Activated CD4-positive, alpha-beta memory T cell treated with anti-CD3 and anti-CD28 coated beads for 36 hours (primary cell): ENCODE measurements at places on chromosomes 1 and 21. TPM values are rescaled to one million over a fixed set of nuclear protein-coding genes. Genes with fewer than 3 reads are reported as not detected.
A peak's percentile ranks its signal among the peaks of the same experiment; 100 is the strongest.

GRCh38 chr1:224183591-224184312 lies 712 bp downstream of the DEGS1 start:
- DNase-seq = peak; percentile 74

DNA sequence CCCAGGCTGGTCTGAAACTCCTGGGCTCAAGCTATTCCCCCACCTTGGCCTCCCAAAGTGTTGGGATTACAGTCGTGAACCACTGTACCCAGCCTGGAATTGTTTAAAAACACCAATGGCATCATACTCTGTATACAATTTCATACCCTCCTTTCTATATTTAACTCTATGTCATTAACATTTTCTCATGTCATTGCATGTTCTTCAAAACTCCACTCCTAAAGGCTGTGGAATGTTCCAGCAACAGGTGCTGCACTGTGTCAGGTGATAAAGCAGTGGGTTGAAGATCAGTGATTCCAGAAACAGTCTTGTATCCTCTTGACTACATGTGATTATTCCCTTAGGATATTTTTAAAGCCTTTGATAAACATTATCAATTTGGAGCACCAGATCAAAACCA lies 36.7 kb upstream of the GRHL3 start:
- DNase-seq = no peak

DNA sequence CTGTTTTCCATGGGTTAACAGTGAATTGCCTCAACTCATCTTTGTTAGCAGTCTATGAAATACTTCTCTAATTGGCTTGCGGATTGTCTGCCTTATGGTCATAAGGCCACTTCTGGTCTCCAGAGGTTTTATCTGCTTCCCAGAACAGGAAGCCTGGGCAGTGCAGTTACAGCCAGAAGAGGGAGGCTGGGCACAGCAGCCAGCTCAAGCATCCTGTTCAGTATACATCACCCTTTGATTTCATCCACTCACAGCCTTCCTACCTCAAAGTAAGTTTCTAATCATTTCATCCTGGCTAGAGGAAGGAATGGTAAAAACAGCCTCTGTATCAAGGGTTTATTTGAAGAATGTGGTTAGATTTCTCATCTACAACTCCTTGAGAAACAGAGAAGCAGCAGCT lies 311.5 kb upstream of the DEPDC1 start:
- DNase-seq = no peak

DNA sequence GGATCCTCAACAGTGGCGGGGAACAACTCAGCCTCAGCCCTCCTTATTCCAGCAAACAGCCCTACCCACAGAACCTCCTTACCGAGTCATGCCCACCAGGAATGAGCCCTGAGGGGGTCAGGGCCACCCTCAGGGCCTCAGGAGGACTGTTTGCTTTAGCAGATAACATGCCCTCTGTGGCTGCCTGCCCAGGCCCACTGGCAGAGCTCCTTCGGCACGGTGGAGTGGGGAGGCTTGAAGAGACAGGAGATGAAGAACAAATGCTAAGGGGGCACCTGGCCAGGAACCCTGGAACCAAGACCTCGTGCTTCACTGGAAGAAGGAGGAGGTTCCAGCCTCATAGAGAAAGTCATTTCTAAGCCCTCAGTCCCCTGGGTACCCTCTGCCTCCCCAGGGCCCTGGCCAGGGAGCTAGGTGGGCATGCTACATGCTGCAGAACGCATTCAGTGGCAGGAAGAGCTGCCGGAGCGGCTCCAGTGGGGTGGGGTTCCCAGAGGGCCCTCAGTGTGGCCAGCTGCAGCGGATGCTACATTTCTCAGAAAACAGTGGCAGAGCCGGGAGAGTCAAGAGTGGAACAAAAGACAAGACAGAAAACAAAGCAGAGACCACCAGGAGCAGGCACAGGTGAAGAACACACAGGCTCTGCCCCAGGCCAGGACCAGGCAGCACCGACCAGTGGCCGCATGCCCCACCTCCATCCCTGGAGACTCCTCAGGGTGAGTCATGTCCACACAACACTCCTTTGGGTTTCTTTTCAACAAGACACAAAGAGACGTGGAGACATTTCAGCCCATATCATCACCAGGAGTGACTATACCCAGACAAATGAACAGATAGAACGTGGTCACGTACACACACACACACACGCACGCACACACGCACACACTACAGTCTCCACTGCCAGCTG lies 39.8 kb downstream of the RIMS3 start:
- no peak for DNase-seq

DNA sequence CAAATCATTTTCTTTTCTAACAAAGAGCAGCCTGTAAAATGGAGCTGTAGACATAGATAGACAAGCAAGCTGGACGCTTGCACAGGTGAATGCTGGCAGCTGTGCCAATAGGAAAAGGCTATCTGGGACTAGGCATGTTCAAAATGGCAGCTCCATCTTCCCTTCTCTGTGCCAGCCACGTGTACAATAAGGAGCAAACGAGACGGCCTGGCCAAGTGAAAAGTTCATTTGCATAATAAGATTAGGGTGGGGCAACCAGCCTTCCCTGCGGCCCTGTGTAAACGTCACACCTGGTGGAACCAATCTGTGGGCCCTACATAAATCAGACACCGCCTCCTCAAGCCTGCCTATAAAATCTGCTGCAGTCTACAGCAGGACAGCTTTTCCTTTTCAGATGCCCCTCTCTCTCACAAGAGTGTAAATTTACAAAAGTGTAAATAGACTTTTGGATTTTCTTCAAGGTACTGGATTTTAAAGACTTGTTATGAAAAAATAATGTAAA lies 16.6 kb upstream of the EDEM3 start:
- no peak for DNase-seq

- peak; percentile 86 for DNase-seq
These were observed 134.0 kb upstream of the BARHL2 start for GRCh38 chr1:90850898-90851710.

DNA sequence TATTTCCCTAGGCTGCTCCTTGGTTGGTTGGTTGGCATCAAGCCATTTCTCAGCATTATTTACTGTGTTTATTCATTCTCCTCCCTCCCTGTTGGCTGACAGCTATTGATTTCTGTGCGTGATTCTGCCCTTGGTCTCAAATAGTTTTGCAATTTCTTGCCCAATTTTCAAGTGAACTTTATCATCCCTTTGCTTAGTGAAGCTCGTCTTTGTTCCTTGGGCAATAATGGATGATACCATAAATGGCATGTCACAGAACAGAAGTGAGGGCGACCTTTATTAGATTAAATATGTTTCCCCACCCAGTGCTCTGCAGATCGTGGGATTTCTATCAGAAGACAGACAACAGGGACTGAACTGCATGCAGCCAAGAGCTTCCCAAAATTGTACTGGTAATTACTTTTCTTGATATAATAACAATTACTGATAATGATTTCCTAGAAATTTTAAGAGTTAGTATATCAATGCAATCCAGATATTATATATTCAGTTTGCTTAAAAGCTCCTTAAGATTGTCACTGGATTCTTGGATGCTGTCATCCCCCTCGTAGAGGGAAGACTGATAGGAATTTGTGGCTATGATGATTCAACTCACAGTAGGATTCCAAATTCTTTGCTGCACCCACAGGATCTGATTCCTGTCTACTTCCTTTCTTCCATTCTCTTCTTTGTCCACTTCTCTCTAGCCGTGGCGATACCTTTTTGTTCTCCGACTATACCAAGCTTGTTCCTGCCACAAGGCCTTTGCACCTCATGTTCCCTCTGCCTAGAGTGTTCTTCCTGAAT lies 122.1 kb upstream of the KAZN start:
- DNase-seq = no peak

DNA sequence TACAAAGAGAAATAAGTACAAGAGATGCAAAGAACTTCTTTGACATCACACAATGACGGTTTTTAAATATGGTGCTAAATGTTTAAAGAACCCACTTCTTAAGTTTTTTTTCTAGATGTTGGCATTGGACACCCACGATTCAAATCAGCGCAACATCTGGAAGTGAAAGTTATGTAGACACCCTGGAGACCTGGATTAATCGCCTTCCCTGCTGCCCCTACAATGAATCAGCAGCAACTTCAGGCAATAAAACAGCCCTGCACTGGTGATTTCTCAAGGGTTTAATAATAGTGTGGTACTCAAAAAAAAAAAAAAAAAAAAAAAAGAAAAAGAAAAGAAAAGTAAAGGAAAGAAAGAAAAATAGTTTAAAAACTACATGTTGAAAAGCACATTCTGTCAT lies 248.3 kb downstream of the NUF2 start:
- no peak for DNase-seq

GRCh38 chr1:14452551-14452950 lies 145.9 kb upstream of the KAZN start:
- no peak for DNase-seq

- peak; percentile 46 for DNase-seq
These were observed 1.3 kb downstream of the AHDC1 start for GRCh38 chr1:27602462-27603308.

GUCA2A gene
- not detected for total RNA-seq

DMRTA2 gene
- total RNA-seq = not detected

HRNR gene
- not detected for total RNA-seq

HCN3 gene
- total RNA-seq = 1.9 TPM

INTS11 gene
- total RNA-seq = 120 TPM

CORT gene
- total RNA-seq = not detected
